ENCODE measurements at places on chromosomes 7 and 10.

DNA sequence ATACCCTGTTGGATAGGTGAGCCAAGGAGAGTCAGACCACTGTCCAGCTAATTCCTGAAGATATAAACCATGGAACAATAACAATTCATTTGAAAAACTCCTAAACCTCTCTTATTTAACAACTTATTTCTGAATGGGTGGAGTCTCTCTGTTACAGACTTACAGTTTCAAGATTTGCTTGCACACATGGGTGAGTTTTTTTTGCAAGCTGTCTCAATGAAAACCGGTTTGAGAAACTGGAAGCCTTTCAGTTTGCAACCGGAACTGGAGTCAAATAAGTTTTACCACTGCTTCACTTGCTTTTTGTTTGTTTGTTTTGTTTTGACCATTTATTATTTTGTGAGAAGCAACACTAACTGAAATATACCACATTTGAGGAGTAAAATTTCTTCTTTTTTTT, 243.8 kb downstream of the MTERF1 start:
- DNase-seq, result no peak

DNA sequence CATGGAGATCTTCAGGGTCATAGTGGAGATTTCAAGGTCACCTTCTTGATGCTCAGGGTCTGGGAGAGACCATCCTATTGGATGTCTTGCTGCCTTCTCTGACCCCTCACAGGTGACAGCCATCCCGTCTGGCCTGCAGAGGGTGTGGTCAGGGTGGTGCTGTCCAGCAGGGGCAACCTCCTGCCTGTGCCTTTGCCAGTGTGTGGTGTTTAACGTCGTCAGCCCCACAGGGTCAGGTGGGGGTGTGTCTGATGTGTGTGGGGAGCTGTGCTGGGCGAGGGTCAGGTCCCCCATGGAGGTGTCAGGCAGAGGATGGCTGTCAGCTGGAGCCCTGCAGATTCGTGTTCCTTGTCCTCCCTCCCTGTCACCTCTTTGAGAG, 16.5 kb downstream of the ADCY1 start:
- no peak for DNase-seq

- no peak for DNase-seq
Observed at GRCh38 chr7:21338728-21339164, 89.1 kb upstream of the SP4 start.

DNA sequence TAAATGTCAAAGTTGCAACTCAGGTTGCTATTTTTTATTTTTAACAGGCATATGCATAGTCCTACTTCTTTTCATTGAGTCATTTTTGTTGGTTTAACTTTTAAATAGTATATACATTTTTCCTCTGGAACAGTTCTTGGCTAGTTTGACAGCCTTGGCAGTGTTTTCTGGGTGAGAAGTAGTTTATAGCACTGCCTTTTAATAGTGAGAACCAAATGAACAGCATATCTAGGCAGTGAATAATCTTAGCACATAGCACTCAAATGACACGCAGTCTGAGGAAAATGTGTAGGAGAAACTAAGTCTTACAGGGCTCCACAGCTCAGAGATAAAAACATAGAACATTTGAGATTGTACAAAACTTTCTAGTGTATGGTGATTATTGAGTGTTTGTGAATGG, 265.5 kb upstream of the POT1 start:
- DNase-seq, result no peak

DNA sequence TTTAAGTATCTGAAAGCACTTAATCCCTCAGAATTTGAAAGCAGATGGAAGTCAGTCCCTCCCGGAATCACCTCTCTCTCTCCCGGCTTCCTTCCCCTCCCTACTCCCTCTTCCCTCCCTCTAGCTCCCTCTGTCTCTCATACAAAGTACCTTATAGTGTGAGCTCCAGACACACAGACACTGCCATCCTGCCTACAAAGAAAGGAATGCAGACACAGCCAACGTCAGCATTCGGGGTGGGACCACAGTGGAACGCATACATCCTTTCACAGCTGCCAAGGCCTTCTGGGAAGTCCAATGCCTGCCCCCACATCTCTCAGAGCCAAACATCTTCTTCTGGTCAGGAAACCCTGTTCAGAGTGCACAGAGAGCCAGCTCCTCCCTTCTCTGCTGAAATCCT, 9.3 kb downstream of the NOD1 start:
- peak; percentile 91 for DNase-seq
